ENCODE measurements at places on chromosomes 7 and 10.

DNA sequence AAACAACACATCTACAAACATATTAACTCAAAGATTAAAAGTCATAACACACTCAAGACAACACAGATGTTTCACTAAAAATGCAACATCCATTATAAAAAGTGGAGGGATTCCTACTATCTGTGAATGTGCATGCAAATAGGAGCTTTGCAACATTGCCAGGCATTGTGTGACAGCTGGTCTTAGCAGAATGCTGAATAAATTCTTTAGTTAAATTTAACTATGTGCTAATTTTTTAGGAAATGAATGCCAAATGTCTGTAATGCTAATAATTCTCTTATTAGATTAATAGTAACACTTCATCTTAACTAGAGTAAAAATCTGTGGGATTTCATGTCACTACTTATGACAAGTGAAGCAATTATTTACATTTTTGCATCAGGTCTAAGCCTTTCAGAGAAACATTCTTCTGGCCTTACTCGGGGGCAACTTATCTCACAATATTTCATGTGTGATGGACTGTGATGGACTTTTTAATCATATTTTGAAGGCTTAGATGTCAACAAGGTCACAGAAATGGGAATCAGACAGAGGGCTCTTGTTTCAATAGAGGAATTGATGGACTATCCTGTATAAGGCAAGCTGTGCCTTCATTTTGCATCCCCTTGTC, 524.6 kb upstream of the KCND2 start:
- no peak for DNase-seq

DNA sequence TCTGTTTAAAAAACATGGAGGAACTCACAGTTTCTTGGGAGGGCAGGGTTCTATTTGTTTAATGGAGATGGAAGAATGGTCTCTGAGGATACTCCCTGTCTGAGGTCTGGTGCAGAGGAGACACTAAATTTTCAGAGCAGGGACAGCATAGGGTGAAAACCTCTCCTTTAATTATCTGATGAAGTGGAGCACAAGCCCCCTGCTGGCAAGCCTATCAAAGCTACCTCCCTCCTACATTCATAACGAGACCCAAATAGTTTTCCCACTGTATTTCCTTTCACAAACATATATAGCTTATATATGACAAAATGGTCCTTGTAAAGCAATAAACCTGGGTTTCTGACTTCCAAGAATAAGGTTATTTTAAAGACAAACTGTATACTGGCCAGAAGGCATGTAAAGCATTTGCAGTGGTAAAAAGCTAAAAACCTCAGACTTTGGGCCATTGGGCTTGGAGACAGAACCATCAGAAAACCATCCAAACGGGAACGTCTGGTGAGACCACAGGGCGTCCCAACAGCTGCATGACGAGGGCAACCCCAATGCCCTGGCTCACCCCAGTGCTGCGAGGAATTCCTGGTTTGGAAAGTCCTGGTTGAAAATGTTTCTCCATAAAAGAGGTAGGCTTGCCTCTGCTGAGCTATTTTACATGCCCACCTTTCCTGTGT, 201.3 kb downstream of the FANK1 start:
- DNase-seq = no peak

DNA sequence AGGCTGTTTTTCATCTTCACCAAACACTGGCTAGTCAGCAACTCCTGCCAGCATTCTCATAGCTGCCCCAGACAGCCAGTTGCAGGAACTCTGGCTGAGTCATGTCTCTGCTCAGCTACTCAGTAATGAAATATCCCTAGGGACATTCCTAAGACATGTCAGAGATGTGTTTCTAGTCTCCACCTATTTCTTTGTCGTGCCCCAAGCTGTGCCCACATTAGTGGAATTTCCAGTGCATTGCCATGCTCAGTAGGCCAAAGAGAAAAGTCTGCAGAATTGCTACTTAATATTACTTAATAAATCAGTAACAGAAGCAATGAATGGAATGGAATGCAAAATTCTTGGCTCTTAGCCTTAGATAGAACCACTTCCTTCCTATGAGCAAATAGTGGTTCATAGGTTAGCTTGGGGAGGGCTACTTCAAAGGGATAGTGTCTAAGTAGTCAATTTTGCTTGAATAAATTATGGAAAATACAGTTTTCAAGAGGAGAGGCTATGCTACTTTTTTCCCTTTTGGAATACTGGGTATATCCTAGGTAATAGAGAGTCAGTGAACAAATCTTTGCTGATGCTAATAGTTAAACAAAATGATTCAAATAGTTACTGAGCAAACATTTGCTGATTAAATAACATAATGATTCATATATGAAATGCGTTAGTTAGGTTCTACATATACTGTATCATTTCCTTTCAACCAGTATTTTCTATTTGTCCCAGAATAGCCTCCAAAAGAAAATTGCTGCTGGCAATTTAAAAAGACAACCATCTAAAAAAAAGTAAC, 23.6 kb upstream of the SEMA3C start:
- DNase-seq = no peak

DNA sequence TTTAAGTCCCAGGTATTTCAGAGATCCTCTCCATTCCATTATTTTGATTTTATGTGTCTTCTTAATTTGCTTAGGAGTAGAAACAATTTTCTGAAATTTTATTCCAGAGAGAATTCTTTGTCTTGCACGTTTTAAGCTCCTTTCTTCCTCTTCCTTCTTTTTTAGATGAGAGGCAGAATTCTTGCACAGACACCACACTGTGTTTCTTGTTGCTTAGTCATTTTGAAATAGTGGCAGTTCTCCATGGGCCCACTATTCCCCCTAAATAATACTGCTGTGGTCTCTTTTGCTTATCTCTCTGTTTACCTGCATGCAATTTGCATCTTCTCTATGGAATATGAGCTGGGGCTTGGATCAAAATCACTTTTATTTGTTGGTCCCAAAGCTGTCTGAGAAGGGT, 54.3 kb upstream of the WAC start:
- no peak for DNase-seq

DNA sequence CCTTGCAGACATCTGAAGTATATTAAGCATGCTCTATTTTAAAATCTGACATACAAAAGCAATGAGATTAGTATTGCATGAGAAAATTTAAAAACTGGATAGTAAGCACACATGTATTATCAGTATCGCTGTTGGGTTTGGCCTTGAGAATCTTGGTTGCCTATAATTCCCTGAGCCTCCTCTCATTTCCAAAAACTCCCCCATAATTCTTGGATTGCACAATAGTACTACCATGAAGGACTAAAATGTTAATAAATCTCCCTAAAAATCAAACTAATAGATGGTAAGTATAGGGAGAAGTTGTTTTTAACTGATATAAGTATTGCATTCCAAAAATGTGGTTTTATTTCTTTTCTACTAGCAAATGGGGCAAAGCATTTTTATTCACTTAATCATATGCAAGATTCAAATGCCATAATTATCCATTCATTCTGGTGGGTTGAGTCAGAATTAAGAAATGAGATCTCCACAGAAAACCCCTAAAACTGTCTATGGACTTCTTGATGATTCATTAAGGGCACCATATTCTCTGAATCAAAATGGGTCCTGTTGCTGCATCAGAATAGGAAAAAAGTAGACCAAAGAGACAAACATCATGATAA, 10.3 kb upstream of the VIM start:
- no peak for DNase-seq

- DNase-seq = no peak
These were observed 131.4 kb upstream of the MDFIC start for GRCh38 chr7:114790521-114790920.

DNA sequence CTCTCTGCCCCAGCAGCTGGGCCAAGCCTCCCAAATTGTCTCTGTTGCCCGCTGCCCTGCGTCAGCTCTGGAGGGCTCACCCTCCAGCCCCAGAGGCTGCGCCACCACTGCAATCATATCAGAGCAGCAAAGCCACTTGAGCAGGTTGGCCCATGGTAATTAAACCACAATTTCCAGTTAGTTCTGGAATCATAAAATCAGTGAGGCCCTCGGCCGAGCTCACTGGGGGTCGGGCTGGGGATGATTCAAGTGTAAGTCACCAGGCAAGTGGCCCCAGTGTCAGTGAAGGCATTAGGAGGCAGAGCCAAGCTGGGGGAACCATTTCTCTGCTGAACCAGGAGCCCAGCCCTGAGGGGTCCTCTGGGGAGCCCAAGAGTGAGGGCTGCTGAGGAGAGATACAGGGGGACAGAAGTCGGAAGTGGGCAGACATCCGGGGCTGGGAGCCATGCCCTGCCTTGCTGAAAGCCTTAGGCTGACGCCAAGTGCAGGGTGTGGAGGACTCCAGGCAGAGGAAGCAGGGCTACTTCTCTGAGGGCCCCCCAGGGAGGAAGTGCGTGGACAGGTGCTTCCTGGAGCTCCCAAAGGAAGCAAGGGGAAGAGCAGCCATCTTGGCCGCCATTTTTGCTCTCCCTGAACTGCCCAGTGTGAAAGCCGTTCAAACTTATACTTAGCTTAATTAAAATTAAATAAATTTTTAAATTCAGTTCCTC, 29.5 kb upstream of the SLC29A3 start:
- no peak for DNase-seq

GRCh38 chr10:21720090-21720489, 186.1 kb downstream of the MLLT10 start:
- no peak for DNase-seq

- DNase-seq = no peak
These were observed 4.6 kb downstream of the FZD8 start for GRCh38 chr10:35637462-35637861.

DNA sequence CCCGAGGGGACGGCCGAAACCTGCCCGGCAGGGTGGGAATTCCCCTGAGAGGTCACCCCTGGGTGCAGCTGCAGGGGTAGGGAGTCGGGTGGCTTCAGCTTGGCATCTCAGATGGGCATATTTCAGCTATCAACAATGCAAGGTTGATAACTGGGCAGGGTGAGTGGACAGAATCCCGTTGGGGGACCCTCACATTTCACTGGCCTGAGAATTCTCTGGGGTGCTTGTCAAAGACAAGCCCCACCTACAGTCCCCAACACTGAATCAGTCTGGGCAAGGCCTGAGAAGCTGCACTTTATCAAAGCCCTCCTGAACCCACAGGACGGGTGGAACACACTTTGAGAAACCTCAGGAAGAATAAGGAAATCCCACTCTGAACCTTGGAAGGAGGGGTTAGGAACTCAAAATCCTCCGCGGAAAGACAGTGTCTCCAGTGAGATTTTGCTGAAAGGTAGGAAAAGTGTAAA, 3.1 kb downstream of the RGS10 start:
- DNase-seq = no peak

- DNase-seq = no peak
These were observed 65.1 kb downstream of the RGS10 start for GRCh38 chr10:119477444-119477843.

- no peak for DNase-seq
These were observed 3.3 kb upstream of the CUEDC2 start for GRCh38 chr10:102435529-102436233.

GRCh38 chr7:26096136-26096535, 55.9 kb upstream of the NFE2L3 start:
- DNase-seq = no peak

GRCh38 chr10:115857856-115858255, 415.1 kb downstream of the GFRA1 start:
- no peak for DNase-seq

DNA sequence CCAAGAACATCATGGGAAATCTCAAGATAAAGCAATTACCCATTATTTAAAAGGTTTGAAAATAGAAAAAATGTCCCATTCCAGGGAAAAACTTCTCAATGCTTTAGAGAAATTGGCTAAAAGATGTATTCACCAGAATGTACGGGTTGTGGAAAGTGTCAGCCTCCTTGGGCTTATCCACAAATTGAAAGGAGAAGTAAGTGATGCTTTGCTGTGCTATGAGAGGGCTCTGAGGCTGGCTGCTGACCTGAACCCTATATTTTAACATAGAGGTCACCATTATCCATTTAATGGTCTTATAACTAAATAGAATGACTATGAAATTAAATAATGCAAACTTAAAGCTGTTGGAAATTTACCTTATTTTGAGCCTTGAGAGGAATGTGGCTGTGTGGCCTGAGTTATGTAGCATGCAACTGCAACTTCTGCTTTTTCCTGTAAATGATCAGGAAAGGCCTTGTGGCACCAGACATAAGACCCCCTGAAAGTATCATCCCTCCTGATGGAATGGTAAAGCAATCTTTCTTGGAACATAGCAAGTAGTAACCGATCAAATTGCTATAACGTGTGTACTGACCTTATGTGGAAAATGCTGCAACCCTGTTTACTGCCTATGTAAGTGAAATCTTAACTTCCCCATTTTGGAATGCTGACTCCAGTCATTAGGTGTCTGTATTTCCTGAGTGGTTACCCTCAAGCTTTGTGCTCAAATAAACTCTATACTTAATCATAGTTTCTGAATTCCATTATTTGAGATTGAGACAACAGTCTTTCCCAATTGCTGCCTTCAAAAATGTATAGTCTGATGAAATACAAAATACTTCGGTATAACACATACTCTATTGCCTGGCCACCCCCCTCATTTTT, 6.9 kb downstream of the IFIT1B start:
- no peak for DNase-seq

GRCh38 chr10:99172128-99172738, 63.4 kb downstream of the HPSE2 start:
- no peak for DNase-seq

DNA sequence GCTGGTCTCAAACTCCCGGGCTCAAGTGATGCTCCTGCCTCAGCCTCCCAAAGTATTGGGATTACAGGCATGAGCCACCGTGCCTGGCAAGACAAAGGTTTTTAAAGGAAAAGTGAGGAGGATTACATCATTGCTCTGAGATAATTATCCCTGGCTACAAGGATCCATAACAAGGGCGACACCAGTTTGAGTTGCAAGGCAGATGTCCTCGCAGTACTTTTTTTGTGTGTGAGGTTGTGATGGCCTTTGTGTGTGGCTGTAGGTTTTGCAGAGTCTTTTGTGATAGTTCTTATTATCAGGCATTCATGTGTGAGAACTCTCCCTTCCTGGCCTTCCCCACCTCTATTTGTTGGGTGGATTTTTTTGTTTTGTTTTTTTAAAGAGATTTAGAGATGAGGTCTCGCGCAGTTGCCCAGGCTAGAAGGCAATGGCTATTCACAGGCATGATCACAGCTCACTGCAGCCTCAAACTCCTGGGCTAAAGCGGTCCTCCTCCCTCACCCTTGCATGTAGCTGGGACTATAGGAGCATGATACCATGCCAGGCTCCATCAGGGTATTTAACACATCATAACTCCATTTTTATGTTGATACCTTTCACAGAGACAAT, 10.0 kb downstream of the BTBD16 start:
- no peak for DNase-seq

DNA sequence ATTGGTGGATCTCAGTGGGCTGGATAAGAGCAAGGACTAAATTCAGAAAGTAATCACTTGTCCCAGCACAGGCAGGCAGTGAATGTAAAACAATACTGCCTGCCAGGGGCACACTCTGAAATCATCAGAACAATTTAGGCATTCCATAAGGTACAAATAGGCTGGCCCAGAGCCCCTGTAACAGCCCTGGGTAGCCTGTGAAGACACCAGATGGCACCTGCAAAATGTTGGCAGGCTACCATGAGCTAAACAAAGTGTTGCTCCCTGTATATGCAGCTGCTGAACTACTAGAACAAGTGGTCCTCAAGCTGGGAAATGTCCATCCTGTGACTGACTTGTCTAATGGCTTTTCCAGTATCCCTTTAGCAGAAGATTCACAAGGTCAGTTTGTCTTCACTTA, 3.0 kb upstream of the PRSS37 start:
- no peak for DNase-seq
